Mammary epithelial cell (primary cell): ENCODE measurements at places on chromosomes 13 and 19. TPM values are rescaled to one million over a fixed set of nuclear protein-coding genes. Genes with fewer than 3 reads are reported as not detected.

SIGLEC9 gene
- not detected in 2 replicates for total RNA-seq

HIPK4 gene
- total RNA-seq: 0.12 TPM in 1 of 2 replicates, not detected in the other

GRK1 gene
- total RNA-seq: not detected in 2 replicates

DNAJB1 gene
- 182 TPM for total RNA-seq

ZNF221 gene
- 9.3 TPM for total RNA-seq

GJB2 gene
- 126 TPM for total RNA-seq

CLEC17A gene
- total RNA-seq: not detected

DNA sequence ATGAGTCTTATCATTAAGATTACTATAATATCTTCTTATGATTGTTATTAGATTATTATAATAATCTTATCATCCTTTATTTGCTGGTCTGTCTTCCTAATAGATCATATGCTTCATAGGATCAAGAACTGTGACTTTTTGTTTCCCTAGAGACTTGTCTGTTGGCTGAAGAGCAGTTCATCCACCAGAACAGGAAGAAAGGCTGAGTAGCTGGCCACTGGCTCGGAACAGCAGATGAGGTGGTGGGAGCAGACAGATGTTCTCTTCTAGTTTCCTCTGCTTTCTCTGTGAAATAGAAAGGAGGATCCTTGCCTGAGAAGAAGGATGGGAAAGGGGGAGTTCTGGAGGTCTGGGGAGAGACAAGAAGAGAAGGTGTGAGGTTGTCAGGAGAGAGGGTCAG lies 120.0 kb downstream of the CCNA1 start:
- DNase-seq: no peak

- peak; percentile 80 for DNase-seq
Measured at GRCh38 chr13:90485436-90485835, 862.1 kb upstream of the MIR17HG start.

DNA sequence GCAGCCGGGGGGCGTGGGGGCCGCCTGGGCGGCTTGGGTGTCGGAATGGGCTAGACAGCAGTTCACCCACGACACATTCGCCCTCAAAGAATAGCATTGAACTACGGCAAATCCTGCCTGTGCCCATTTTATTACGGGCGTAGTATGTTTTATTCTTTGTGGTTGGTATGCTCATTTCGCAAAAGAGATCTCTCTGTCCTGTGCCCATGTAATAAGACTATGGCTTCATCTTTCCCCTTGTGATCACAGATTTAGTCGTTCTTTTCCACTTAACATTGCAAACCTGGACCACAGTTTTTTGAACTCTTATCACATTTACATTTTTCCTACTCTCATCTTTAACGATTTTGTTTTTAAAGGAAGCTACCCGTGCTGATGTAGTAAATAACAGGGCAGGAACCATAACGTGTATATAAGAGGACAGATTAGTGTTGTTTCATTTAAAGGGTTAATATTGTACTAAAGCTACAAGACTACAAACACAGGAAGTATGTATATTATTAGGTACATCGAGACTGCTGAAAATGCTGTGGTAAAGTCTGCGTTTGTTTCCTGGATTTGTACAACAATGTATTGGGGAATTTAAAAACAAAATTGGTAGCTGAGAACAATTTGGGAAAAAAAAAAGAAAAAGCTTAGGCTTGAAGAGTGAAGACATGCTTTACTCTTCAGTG lies 3.2 kb upstream of the MYCBP2 start:
- no peak for DNase-seq

DNA sequence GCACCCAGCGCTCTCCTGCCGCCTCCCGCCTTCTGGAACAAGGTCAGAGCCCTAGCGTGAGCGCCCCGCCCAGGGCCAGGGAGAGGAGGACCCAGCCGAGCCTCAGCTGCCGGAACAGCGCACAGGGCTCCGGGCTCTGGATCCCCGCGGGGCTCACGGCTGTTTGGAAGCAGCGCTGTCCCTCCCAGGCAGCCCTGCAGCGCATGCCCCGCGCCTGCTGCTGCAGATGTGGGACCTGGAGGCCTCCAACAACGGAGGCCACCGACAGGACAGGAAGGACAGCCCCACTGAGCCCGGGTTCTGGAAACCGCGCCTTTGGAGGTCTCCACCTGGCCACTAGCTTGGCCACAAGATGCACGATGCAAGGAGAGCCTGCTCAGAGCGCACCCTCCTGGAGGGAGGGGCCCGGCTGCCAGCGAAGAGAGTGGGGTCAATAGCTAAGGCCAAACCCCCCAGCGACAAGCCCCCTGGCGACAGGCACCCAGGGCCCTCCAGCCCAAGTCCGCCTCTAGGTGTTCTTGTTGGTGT lies 12.6 kb downstream of the ZSCAN18 start:
- DNase-seq: no peak

GRCh38 chr13:72963762-72964161 lies 95.0 kb upstream of the KLF5 start:
- DNase-seq: no peak

DNA sequence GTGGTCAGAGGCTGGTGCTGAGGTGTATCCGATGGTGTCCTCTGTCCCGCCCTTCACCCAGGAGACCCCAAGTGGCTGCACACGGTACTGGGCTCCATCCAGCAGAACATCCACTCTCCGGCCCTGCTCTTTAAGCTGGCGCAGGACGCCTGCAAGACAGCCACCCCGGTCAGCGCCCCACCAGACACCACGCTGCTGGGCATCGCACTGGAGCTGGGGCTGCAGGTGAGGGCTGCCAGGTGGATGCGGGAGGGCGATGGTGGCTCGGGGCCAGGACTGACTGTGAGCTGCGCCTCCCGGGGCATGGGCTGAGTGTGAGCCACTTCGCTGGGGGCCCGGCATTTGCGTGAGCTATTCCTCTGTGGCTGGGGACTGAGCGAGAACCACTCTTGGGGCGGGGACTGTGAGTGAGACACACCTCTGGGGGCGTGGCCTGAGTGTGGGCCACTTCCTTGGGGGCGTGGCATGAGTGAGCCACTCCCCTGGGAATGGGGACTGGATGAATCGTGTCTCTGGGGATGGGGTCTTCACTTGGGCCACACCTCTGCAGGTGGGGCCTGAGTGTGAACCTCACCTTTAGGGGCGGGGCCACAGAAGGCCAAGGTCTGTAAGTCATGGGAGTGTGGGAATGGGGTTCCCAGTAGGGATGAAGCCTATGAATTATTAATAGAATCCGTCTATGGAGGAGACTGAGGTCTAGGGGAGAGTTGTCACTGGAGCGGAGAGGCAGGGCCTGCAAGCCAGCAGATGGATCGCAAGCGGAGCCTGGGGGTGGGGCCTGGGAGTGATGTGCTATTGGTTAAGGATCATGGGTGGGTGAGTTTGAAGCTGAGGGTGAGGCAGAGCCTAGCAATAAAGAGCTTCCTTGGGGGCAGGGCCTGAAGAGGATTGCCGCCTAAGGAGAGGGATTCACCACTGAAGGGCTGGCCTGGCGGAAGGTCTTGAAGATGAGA lies 30.5 kb downstream of the ZSWIM4 start:
- no peak for DNase-seq

- DNase-seq: peak; percentile 79
Measured at GRCh38 chr13:80033286-80033685, 307.6 kb downstream of the SPRY2 start.

DNA sequence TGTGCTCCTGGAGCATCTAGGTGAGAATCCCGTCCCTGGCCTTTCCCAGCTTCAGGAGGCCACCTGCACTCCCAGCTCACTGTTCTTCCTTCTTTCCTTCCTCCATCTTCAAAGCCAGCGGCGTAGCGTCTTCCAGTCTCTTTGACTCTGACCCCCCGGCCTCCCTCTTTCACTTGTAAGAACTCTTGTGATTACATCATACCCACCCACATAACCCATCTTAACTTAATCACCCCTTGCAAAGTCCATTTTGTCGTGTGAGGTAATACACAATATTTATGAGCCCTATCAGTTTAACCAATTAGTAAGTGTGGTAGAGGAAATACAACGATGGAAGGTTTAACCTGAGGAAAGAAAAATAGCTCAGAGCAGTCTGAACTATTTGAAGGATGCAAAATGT lies 4.6 kb upstream of the CDC16 start:
- no peak for DNase-seq
